ENCODE measurements at places on chromosomes 5 and 9. TPM values are rescaled to one million over a fixed set of nuclear protein-coding genes. Genes with fewer than 3 reads are reported as not detected.

IL12B gene
- polyA plus RNA-seq: not detected

GRCh38 chr5:5271786-5272321 is 131.7 kb downstream of the ADAMTS16 start:
- DNase-seq: peak; percentile 33

DNA sequence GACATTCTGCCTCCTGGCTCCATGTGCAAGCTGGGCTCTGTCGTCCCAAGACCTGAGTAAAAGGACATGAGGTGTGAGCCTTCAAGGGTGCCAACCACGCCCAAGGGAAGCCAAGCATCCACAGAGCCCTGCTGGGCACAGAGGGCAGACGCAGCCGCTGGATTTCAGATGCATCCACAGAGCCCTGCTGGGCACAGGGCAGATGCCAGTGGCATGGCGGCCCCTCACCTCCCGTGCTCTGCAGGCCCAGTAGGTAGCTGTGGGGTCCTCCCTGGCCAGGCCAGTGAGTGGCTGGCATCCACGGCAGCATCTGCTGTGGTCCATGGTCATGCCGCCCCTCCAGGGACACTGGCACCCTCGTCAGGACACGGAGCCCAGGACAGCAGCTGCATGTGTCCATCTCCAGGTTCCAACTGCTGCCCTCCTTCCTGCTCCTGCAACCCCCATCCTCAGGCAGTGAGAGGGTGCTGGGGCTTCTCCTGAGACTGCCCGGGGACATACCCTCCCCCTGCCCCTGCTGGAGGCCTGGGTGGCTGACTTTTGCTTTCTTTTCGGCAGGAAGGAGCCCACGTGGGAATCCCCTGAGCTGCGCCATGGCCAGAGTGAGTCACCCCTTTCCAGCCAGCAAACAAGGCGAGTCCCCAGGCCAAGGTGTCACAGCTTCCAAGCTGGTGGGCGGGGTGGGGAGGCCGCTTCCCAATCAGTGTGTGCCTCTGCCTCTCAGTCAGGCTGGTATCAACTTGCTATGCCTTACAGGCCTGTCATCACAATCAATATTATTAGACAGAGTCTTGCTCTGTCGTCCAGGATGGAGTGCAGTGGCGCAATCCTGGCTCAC is 4.0 kb upstream of the TRAF2 start:
- DNase-seq: peak; percentile 78

DNA sequence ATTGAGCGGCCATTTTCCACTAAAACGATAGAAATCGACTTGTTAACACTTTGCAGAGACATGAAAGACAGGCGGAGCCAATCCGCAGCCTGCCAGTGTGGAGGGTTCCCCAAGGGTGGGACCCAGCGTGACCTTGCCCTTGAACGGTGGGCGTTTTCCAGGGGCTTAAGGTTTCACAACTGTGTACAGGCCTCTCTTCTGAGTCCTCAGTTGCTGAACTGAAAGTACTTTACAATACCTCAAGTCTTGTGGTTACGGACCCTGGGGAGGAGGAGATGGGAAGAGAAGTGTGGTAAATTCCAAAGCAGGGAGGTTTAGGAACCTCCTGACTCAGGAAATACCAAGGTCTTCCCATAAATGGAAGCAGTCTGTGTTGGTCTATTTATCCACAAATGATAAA is 68.2 kb upstream of the CKMT2 start:
- no peak for DNase-seq

DNA sequence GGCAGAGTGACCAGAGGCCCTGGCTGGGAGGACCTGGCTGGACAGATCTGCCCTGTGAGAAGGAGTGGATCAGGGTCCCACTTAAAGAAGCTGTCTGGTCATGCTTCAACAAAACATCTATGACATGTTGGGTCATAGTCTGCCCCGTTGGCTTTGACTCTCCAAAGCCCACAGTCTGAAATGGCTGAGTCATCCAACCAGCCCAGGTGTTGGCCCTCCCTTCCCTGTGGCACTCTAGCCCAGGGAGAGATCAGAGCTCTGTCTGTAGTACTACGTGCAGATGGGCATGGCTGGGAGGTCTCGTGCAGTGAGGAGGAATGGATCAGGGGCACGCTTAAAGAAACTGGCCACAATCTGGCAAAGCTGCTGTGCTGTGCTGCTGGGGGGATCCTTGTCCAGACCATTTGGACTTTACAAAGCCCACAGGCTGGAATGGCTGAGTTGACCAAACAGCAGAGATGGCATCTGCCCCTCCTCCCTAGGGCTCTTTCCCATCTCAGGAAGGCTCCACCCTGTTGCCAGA is 206.1 kb downstream of the TUSC1 start:
- DNase-seq: no peak

DNA sequence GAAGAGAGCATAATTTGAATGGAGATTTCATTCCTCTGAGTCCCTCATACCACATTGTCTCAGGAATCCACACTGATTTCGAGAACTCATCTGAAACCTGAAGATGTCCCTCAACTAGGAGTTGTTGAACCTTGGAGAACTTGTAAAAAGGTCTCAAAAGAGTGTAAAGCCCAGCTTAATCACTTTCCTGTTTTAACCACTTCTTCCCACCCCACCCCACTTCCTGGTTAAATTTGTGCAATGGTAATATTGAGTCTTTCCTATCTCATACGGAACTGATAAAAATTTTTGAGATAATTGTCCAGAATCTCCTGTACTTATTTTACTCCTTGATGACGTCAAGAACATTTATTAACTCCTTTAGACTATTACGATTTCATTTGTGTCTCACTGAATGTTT is 240.7 kb downstream of the ARRDC3 start:
- DNase-seq: no peak

DNA sequence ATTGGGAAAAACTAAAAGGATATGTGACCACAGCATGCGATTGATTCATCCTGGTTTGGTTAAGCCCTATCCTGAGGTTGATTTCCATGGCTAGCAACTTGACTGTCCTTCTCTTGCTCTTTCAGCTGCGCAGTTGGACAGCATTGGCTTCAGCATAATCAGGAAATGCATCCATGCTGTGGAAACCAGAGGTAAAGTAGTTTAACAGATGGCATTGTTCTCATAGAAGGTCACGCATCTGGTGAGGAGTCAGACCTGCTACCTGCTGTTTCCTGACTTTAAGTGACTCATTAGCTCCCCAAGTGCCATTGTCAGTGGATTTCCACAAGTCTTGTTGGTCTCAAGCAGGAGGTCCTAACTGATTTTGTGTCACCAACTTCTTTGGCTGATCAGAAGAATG is 266.9 kb downstream of the ARHGAP26 start:
- no peak for DNase-seq

All from cardiac muscle cell (in vitro differentiated cells and primary cell).